ENCODE measurements at places on chromosomes 7 and 10.

- DNase-seq, result no peak
These were observed 47.1 kb downstream of the PAPSS2 start for GRCh38 chr10:87706731-87707130.

DNA sequence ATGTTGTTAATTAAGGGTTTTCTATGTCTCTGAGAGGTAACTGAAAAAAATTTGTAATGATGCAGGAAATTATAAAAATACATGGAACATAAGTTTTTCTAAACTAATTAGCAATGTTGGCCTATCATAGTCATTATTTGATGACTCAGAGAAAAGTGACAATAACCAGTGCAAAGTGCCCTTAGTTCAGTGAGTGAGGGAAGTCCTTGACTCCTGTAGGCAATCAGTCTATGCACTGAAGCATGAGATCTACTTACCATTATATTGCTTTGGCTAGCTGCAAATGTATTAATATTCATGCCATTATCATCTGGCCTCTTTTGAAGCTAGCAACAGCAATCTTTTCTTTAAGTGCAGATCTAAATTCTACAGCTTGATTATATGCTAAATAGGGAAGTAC lies 40.6 kb downstream of the CCDC172 start:
- no peak for DNase-seq

- no peak for DNase-seq
These were observed 88.0 kb upstream of the INSIG1 start for GRCh38 chr7:155209478-155210319.

GRCh38 chr7:26704786-26705185 lies 159.6 kb downstream of the SKAP2 start:
- no peak for DNase-seq

DNA sequence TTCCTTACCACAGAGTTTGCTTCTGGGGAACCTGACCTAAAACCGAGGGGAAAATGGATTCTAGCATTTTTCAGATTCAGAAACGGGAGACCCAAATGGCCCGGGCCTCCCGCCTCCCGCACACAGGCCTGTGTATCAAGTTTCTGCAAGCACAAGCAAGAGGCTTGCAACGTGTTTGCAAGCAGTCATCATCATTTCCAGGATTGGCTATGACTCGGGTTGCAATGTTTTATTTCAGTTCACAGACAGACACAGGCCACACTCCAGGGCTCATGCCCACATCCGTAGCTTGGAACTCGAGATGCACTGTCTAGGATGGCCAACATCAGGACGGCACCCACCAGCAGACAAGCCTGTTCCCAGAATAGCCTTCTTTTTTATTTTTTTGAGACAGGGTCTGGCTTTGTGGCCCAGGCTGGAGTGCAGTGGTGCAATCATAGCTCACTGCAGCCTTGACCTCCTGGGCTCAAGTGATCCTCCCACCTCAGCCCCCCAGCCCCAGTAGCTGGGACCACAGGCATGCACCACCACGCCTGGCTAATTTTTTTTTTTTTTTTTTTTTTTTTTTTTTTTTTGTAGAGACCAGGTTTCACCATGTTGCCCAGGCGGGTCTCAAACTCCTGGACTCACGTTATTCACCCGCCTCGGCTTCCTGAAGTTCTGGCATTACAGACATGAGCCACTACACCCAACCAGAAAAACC lies 68.1 kb upstream of the FOXK1 start:
- DNase-seq, result no peak

DNA sequence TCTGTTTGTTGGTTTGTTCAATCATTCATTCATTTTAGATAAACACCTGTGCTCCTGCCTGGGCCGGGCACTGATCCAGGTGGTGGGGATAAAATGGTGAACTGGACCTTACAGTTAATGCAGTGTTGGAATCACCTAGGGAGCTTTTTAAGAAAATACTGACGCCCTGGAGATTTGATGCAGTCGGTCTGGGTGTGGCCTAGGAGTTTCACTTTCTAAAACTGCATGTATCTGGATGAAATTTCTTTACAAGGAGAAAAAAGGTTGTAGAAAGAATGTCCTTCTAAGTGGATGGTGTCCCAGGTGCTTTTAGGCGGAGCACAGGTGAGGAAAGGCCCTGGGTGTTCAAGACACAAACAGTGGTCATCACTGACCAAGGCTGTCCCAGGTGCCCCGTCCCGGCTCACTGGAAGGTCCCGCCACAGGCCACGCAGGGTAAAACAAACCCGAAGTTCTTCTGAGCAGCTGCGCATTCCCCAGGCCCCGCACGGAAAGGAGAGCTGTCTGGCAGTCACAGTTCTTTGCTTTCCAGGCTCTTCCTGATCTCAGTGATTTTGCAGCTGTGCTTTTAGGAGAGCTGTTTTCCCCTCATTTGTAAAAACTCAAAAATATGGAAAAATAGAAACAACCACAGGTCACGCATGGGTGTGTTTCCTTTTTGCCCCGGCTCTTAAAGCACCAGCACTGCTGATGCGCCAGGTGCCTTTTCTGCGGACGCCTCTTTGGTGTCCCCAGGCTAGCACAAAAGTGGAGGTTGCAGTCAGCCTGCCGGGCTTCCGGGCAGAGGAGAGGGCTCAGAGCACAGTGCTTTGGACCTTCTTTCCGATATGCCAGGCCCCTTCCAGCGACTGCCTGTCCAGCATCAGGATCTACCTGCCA lies 161.9 kb downstream of the GRK5 start:
- no peak for DNase-seq

GRCh38 chr7:121544726-121545125 lies 148.6 kb upstream of the FAM3C start:
- DNase-seq, result peak; percentile 44

DNA sequence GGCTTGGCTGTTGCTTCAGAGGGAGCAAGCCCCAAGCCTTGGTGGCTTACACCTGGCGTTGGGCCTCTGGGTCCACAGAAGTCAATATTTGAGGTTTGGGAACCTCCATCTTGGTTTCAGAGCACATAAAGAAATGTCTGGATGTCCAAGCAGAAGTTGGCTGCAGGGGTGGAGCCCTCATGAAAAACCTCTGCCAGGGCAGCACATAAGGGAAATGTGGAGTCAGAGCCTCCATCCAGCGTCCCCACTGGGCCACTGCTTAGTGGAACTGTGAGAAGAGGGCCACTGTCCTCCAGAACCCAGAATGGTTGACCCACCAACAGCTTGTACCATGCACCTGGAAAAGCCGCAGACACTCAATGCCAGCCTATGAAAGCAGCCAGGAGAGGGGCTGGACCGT lies 573.5 kb upstream of the ZWINT start:
- DNase-seq, result no peak

- DNase-seq, result peak; percentile 30
These were observed 197.0 kb upstream of the PRSS58 start for GRCh38 chr7:142454862-142455261.

- no peak for DNase-seq
These were observed 55.5 kb upstream of the ODAD2 start for GRCh38 chr10:28054228-28054860.

DNA sequence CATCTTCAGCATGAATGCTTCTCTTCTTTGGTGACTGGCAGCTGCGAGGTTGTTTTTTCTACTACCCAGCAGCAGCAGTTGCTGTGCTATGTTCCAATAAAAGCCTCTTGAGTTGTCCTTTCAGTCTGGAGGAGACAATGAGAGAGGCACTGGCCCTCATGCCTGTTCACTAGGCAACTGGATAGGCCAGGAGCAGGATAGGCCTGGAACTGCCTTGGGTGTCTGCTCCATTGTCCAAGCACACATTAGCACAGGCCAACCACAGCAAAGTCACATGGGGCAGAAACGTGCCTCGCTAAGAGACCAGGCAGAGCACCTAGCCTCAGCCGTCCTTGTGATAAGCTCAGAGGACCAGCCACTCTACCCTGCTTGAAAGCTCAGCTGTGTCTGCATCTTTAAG lies 76.9 kb upstream of the PDCD4 start:
- no peak for DNase-seq

DNA sequence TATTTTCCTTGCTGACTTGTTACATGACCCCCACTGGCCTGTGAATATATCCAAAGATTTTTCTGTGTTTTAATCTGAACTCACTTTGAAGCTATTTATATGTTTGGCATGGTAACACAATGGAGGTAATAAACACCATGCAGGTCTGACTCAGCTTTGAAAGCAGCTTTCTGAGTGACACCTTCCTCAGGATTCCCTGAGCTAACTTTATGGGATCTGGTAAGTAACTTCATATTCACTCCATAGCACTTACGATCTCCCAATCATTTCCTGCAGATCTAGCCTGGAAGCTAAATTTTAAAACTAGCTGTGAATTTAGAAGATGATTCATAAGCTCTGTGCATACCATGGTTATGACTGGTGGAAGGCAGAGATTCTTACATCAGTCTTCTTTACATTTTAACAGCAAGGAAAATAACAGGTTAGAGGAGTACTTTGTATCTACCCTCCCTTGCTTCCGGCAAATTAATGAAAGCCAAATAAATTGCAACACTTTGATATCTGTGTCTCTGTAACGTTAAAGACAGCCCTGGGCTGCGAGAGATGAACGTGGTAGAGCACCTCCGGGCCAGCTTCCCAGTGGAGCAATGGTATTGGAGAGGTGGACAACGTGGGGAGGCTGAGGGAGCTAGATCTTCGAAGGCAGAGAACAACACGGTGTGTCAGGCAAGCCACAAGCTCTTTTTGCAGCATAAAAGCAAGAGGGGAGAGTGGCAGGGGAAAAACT lies 170.2 kb upstream of the KLF14 start:
- no peak for DNase-seq

- no peak for DNase-seq
These were observed 35.9 kb downstream of the TSPAN15 start for GRCh38 chr10:69486922-69487730.

- no peak for DNase-seq
These were observed 166.1 kb downstream of the DNAJB9 start for GRCh38 chr7:108735814-108736213.

DNA sequence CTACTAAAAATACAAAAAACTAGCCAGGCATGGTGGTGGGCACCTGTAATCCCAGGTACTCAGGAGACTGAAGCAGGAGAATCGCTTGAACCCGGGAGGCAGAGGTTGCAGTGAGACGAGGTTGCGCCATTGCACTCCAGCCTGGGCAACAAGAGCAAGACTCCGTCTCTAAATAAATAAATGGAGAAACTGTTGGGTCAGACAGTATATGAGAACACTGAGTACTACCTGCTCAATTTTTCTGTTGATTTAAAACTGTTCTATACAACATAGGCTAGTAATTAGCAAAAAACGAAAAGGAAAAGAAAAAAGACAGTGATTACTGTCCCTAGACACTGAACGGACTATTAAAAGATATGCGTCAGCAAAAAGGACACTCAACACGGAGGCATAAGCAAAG lies 26.7 kb downstream of the GFRA1 start:
- no peak for DNase-seq

DNA sequence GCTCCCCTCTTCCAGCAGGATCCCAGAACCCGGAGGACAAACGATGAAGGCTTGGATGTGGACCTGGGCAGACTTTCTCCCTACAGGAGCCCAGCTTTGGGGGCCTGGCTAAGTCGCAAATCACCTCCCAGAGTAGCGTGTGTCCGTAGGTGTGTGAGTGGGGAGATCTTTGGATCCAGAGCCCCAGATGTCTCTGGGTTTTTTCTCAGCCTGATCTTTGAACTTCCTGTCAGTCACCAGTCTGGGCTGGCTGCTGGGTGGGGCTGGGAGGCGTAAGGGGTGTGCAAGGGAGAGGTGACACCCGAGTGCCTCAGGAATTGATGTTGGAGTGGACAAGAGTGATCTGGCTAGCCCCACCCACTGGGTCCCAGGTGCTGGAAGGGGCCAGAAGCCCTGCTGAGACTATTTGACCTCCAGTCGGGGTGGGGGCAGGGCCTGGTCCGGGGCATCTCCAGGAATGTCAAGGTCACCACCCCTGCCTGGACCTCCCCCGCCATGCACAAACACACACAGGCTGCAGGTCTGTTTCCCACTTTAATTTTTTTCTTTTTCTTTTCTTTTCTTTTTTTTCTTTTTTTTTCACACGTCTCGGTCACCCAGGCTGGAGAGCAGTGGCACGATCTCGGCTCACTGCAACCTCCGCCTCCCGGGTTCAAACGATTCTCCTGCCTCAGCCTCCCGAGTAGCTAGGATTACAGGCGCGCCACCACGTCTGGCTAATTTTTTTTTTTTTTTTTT lies at the start of gene MOGAT3:
MOGAT3 (minus strand) TSS at position 175 of the 738 bp plus-strand sequence. CDS start 182 bp downstream, outside the sequence.
- no peak for DNase-seq

- DNase-seq, result no peak
These were observed 243.7 kb upstream of the SP8 start for GRCh38 chr7:21030237-21030871.

- no peak for DNase-seq
These were observed 28.8 kb upstream of the BNIP3 start for GRCh38 chr10:132010483-132010882.

- DNase-seq, result no peak
These were observed 233.0 kb downstream of the WDR11 start for GRCh38 chr10:121084016-121084674.

DNA sequence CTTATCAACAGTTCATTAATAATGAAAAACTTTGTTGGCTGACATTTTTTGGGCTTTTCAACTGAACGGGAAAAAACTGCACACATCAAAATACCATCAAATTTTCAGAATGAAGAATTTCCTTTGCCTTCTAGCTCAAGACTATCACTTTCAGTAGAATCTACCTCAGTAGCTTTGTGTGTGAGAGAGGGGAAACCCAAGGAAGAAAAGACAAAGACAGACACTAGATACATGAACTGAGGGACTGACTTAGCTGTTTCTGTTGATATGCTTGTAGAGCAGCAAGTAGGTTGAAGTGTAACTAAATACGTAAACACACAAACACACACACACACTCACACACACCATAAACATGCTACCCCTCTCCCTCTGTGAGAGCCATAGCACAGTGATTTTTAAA lies 257.1 kb downstream of the CDK14 start:
- no peak for DNase-seq

DNA sequence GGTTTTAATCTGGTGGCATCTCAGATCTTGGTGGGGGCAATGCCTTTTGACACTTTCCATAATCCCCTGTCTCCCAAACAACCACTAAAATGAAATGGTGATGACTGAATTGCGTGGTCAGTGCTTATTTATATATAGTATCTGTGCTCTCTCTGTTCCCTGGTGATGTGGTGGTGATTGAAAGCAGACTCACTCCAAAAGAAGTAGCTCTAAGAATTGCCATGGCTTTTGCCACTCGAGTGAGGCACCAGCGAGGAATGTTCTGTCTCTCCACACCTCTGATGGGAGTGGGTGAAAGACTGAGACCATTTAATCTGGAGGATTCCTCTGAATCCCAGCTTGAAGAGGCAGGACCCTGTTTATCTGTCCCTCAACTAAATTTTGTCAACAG lies 2.8 kb downstream of the DUSP5 start:
- DNase-seq, result no peak

DNA sequence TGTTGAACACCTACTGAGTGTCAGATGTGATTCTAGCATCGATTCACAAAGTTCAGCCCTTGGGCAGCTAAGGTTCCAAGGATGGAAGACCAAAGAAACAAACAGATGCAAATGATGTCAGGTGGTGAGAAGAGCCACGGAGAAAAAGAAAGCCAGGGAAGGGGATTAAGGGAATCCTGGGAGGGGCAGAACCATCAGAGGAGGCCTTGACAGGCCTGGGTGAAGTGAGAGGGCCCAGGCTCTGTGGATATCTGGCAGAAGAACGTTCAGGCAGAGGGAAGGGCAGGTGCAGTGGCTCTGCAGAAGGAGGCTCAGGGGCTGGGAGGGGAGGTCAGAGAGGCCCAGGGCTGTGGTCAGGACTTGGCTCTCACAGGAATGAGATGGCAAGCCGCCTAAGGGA lies 90.4 kb downstream of the C10orf105 start:
- no peak for DNase-seq

Measured in CD4-positive, alpha-beta T cell treated with Interleukin-2 at 100 ng/mL for 4 hours (primary cell).